ENCODE measurements at places on chromosomes 3 and 15. TPM values are rescaled to one million over a fixed set of nuclear protein-coding genes. Genes with fewer than 3 reads are reported as not detected.

GRCh38 chr3:143119974-143120715 is 574 bp downstream of the CHST2 start:
- no peak for DNase-seq

GRCh38 chr15:81025721-81026370 is 25.1 kb downstream of the TLNRD1 start:
- no peak for DNase-seq

Gene ATP13A5
- 0.22 TPM for polyA plus RNA-seq

Gene GREM1
- polyA plus RNA-seq: 0.58 TPM
